Small intestine (tissue), 16 donors: ENCODE measurements at places on chromosomes 3 and 15.

GRCh38 chr15:74520407-74520806 lies 20.6 kb upstream of the ARID3B start:
- no peaks in the 10 kb centered on the region for H3K4me1 ChIP-seq
- no peaks in the 10 kb centered on the region for H3K36me3 ChIP-seq
- H3K4me3 ChIP-seq, result no peak overlapping the region
- no peaks in the 10 kb centered on the region for H3K27me3 ChIP-seq

DNA sequence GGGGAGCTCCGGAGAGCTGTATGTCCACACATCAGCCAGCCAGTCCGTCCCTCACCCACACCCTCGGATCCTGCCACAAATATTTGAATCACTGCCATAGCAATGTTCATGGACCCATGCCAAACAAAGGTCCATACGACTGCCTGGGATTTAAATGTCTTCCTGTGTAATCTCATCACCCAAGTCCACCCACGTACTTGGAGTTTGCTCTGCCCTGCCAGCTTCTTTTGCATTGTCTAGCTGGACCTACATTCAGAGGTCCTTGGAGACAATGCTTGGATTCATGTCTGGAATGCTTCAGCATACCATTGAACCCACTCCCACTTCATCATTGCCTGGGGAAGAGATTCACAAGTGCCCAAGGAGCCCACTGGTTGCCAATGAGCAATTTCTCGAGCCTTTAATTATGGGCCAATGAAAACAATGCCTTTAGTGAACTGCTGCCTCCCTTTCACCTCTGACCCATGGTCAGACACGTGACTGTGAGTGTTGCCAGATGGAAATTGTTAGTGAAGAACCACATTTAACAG lies 90.4 kb upstream of the PHLDB2 start:
- no peak overlapping the region for H3K4me3 ChIP-seq
- DNase-seq, result no peak
- H3K4me1 ChIP-seq, result peaks cover 7% of the 10 kb centered on the region
- no peaks in the 10 kb centered on the region for H3K36me3 ChIP-seq
- no peaks in the 10 kb centered on the region for H3K27me3 ChIP-seq
- H3K27ac ChIP-seq, result peak overlapping the region; percentile 27

GRCh38 chr15:88637841-88638625 lies 783 bp upstream of the ISG20 start:
- H3K27ac ChIP-seq, result peak overlapping the region; percentile 100
- no peaks in the 10 kb centered on the region for H3K36me3 ChIP-seq
- no peaks in the 10 kb centered on the region for H3K27me3 ChIP-seq
- H3K4me3 ChIP-seq, result peak overlapping the region; percentile 25
- DNase-seq, result peak; percentile 84

DNA sequence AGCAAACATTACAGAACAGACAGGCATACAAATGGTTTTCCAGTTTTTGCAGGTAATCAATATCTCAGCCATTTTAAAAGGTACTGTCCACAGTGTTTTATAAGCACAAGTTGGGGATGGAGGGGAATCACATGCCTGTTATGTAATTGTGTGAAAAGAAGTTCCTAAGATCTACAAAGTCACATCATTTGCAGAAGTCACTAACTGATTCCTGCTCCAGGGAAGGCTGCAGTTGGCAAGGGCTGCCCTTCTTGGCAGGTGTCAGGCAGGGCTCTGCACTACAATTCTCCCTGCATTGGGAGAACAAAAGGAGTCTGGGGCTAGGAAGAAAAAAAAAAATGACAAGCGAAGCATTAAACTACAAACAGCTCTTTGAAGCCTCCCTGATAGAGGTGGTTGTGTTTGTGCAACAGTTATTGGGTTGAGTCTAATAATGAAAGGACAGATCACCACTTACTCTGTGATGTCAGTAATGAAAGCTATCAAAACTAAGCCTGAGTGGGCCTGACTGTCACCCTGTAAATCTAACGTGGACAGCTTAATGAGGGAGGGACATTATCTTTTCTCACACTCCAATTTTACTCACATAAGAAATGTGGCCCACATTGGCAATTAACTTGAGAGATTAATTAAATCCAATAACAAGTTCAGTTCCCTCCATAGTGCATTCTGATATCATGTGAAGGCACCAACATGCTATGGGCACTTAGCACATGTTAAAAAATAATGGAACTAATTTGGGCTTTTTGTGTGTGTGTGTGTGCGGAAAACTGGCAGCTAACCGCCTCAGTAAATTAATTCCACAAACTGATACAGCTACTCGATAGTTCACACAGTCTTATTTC lies 242.9 kb downstream of the FHIT start:
- H3K4me1 ChIP-seq, result no peaks in the 10 kb centered on the region
- H3K27ac ChIP-seq, result no peak overlapping the region
- DNase-seq, result no peak
- H3K4me3 ChIP-seq, result no peak overlapping the region

DNA sequence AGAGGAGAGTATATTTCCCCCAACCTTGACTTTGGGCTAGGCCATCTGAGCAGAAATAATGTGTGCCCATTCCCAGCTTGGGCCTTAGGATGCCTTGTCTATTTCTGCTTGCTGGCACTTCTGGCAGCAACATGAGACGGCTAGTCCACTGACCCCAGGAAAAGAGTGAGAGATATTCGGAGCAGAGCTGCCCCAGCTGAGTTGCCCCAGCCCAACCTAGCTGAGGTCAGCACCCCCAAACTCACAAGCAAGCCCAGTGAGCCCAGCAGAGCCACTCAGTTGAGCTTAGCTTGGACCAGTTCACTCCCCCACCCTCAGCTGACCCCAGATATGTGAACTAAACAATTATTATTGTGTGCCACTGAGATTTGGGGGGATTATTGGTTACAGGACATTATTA lies 20.2 kb downstream of the ITGA11 start:
- DNase-seq, result no peak
- no peaks in the 10 kb centered on the region for H3K27me3 ChIP-seq
- no peaks in the 10 kb centered on the region for H3K36me3 ChIP-seq
- H3K27ac ChIP-seq, result no peak overlapping the region

DNA sequence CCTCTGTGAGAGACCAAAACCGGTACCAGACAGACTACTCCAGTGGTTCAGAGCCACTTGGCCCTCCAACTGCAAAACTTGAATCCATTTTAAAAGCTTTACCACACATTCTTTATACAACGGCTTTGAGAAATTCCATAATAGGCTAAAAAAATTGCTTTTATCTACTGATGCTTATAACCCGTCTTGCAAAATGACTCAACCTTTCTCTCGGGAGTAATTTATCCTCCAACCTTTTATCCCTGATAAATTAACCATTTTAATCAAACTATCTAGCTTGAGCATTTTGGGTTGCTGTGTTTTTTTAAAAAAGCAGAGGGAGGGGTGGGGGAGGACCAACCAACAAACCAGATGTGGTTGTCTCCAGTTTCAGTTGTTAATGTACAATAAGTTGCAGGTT lies 275.7 kb upstream of the LRTM1 start:
- H3K36me3 ChIP-seq, result no peaks in the 10 kb centered on the region
- H3K27ac ChIP-seq, result no peak overlapping the region
- no peak for DNase-seq
- H3K4me1 ChIP-seq, result no peaks in the 10 kb centered on the region
- no peak overlapping the region for H3K4me3 ChIP-seq
- H3K27me3 ChIP-seq, result no peaks in the 10 kb centered on the region

GRCh38 chr3:123582315-123582714 lies 2.5 kb downstream of the HACD2 start:
- peaks cover 6% of the 10 kb centered on the region for H3K36me3 ChIP-seq
- no peak overlapping the region for H3K27ac ChIP-seq
- no peak overlapping the region for H3K4me3 ChIP-seq

DNA sequence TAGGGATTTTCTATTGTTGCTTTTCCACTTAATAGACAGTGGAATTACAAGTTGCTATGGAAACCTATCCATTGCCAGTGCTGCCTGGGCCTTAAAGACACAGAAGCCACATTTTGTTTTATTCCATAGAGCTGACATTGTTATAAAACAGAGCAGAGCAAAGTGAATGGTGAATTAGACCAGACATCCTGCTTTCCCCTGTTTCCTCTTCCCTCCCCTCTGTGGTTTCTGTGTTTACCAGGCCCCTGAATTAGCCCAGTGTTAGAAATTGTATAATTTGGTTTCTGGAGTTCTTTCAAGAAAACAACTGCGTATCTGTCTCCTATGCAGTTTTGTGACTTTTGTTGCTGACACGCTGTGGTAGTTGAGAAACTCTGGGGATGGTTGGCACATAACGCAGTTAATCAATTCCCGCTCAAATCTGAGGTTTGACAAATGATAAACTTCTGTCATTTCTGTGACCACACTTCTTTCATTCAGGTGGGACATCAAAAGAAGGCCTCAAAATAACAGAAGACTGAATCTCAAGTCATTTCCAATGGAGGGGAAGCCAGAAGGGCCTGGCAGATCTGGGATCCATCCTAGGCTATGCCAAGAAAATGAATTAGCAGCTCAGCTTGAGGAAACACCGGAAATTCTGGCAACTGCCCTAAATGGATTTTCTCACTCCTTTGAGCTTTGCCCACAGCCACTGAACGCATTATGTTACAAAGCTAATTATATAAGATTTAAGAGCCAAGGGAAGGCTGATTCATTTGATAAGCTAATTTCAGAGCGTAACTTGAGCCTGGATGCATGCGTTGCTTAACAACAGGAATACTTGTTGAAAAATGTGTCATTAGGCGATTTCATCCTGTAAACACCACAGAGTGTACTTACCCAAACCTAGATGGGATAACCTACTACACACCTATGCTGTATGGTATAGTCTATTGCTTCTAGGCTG lies 46.9 kb downstream of the NR1D2 start:
- H3K4me1 ChIP-seq, result no peaks in the 10 kb centered on the region
- H3K27ac ChIP-seq, result no peak overlapping the region

GRCh38 chr3:49500205-49500731 lies 30.2 kb downstream of the DAG1 start:
- H3K4me1 ChIP-seq, result peaks cover 18% of the 10 kb centered on the region
- no peak for DNase-seq
- H3K36me3 ChIP-seq, result no peaks in the 10 kb centered on the region

GRCh38 chr15:101684384-101684783 lies 32.2 kb upstream of the TM2D3 start:
- no peak overlapping the region for H3K27ac ChIP-seq
- H3K4me1 ChIP-seq, result no peaks in the 10 kb centered on the region
- H3K27me3 ChIP-seq, result no peaks in the 10 kb centered on the region
- H3K4me3 ChIP-seq, result no peak overlapping the region
- no peak for DNase-seq

- no peaks in the 10 kb centered on the region for H3K27me3 ChIP-seq
- H3K4me3 ChIP-seq, result no peak overlapping the region
- no peak overlapping the region for H3K27ac ChIP-seq
- no peaks in the 10 kb centered on the region for H3K36me3 ChIP-seq
Observed at GRCh38 chr3:64319391-64319790, 94.1 kb upstream of the PRICKLE2 start.

GRCh38 chr15:48806151-48806550 lies 4.7 kb downstream of the CEP152 start:
- no peaks in the 10 kb centered on the region for H3K36me3 ChIP-seq
- no peak overlapping the region for H3K27ac ChIP-seq
- no peak for DNase-seq
- H3K4me3 ChIP-seq, result no peak overlapping the region

GRCh38 chr3:168314166-168314565 lies 218.4 kb upstream of the GOLIM4 start:
- H3K27me3 ChIP-seq, result no peaks in the 10 kb centered on the region
- H3K4me1 ChIP-seq, result no peaks in the 10 kb centered on the region
- no peaks in the 10 kb centered on the region for H3K36me3 ChIP-seq
- no peak for DNase-seq
- H3K27ac ChIP-seq, result no peak overlapping the region
- H3K4me3 ChIP-seq, result no peak overlapping the region

- no peaks in the 10 kb centered on the region for H3K27me3 ChIP-seq
- H3K4me3 ChIP-seq, result no peak overlapping the region
Observed at GRCh38 chr3:153373606-153374005, 211.6 kb downstream of the RAP2B start.

- no peaks in the 10 kb centered on the region for H3K27me3 ChIP-seq
- DNase-seq, result no peak
- no peak overlapping the region for H3K4me3 ChIP-seq
- H3K27ac ChIP-seq, result no peak overlapping the region
- no peaks in the 10 kb centered on the region for H3K36me3 ChIP-seq
- no peaks in the 10 kb centered on the region for H3K4me1 ChIP-seq
Observed at GRCh38 chr3:131447349-131447748, 55.4 kb downstream of the MRPL3 start.

- no peaks in the 10 kb centered on the region for H3K27me3 ChIP-seq
- H3K4me3 ChIP-seq, result no peak overlapping the region
- no peaks in the 10 kb centered on the region for H3K4me1 ChIP-seq
- H3K36me3 ChIP-seq, result peaks cover 2% of the 10 kb centered on the region
- no peak for DNase-seq
Observed at GRCh38 chr3:172236771-172237742, 197.7 kb downstream of the FNDC3B start.

DNA sequence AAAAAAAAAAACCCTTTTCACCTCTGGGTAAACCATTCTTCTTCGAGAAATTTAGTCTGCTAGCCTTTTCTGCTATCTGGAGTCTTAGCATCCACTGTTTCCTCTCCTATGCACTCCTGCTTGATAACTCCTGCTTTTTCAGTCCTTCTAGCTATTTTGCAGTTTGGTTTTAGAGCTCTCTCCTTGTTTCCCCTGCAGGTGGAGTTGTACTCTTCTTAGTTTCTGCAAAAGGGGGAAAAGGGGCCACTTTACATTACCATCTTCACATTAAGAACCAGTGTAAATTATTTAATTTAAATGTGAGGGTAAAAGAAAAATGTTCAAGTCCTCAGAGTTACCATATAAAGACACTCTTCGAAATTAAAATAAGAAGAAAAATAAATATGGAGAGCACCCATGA lies 23.6 kb upstream of the MYLK start:
- DNase-seq, result no peak
- H3K4me1 ChIP-seq, result no peaks in the 10 kb centered on the region
- no peak overlapping the region for H3K27ac ChIP-seq
- H3K36me3 ChIP-seq, result no peaks in the 10 kb centered on the region

GRCh38 chr3:19559724-19560442 lies 374.1 kb downstream of the EFHB start:
- no peak for DNase-seq
- H3K27ac ChIP-seq, result no peak overlapping the region
- H3K36me3 ChIP-seq, result no peaks in the 10 kb centered on the region
- H3K4me3 ChIP-seq, result no peak overlapping the region

DNA sequence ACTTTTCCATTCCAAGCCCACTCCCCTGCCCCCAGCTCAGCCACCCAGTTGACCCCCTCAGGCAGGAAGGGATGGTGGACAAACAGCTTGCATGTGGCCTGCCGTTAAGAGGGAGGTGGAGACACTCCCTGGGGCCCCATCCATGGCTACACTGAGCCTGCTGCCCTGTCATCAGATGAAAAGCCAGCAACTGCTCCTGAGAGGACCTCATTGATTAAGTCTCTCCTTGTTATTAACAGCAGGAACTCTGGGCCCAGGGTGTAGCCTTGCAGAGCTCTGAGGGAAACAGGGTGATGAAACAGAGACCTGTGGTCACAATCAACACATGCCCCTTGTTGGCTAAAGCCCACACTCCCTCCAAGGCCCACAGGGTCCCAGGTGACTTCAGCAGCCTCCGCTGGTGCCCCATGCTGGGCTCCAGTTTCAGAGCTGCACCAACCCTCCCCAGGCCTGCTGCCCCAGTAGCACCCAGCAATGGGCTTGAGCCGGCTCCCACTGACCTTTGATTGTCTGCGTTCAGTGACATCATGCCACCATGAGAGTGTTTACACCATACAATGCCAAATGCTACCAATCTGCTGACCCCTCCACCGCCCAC lies 22.3 kb upstream of the TLE3 start:
- H3K27me3 ChIP-seq, result no peaks in the 10 kb centered on the region
- H3K4me3 ChIP-seq, result no peak overlapping the region
- no peak overlapping the region for H3K27ac ChIP-seq

- H3K4me1 ChIP-seq, result no peaks in the 10 kb centered on the region
- H3K4me3 ChIP-seq, result no peak overlapping the region
- H3K27me3 ChIP-seq, result no peaks in the 10 kb centered on the region
- DNase-seq, result peak; percentile 93
- H3K27ac ChIP-seq, result peak overlapping the region; percentile 76
Observed at GRCh38 chr3:125003369-125003853, 52.4 kb downstream of the HEG1 start.
